Stimulated activated CD4-positive, alpha-beta T cell treated with anti-CD3 and anti-CD28 coated beads, Interleukin-1b, Interleukin-23, amount 100 ng/mL, for 48 hours (primary cell): ENCODE measurements at places on chromosomes 5 and 9.

GRCh38 chr5:163633926-163634460 is 128.6 kb downstream of the MAT2B start:
- DNase-seq, result no peak

- no peak for DNase-seq
Measured at GRCh38 chr9:109767404-109767803, 12.6 kb upstream of the PALM2AKAP2 start.

DNA sequence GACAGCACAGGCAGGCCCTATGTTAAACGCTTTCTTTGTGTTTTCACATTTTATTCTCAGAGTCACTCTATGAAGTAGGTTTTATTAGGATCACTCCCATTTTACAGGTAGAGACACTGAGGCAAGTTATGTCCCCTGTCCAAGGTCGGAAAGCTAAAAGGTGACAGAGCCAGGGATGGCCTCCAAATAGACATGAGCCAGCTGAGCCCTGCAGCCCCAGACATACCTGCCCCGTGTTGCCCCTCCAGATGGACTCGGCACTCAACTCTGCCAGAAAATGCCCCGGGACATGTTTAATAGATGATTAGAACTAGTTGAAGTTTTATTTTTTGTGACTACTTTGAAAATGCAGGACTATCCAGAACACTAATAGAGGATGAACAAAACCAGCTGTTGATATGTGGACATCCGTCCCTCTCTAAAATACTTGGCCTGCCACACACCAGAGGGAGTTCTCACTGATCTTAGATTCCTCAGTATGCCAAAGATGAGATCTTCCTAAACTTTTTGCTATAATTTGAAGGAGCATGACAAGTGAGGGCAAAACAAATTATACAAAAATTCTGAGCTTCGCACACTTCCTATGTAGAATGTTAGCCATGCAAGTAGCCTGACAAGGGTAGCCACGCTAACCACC is 258.6 kb upstream of the ADAMTS16 start:
- DNase-seq, result no peak

GRCh38 chr5:18720002-18720401 is 1085.7 kb downstream of the TAF11L14 start:
- DNase-seq, result no peak

DNA sequence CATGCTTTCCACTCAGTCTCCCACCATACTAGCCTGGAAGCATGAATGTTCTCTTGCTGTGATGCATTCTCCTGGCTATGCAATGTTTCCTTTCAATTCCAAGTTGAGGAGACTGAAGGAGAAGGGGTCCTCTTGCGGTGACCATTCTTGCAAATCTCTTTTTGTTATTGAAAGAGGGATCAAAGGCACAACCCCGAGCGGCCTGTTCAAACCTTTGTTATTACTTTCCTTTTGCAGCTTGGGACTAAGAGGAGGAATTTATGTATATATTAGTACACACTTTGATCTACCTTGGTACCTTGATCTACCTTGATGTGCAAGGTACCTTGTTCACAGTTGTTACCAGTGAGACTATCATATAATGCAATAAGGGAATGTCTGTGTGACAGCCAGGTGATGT is 147.3 kb downstream of the KCTD16 start:
- DNase-seq, result no peak

GRCh38 chr9:79974806-79975422 is 403.1 kb downstream of the TLE4 start:
- DNase-seq, result no peak

GRCh38 chr9:109640580-109641371 is 139.2 kb upstream of the PALM2AKAP2 start:
- DNase-seq, result no peak

GRCh38 chr5:178416206-178416882 is 173.8 kb downstream of the COL23A1 start:
- no peak for DNase-seq
